HuH-7 (cell line): ENCODE measurements at places on chromosomes 13 and 19.

DNA sequence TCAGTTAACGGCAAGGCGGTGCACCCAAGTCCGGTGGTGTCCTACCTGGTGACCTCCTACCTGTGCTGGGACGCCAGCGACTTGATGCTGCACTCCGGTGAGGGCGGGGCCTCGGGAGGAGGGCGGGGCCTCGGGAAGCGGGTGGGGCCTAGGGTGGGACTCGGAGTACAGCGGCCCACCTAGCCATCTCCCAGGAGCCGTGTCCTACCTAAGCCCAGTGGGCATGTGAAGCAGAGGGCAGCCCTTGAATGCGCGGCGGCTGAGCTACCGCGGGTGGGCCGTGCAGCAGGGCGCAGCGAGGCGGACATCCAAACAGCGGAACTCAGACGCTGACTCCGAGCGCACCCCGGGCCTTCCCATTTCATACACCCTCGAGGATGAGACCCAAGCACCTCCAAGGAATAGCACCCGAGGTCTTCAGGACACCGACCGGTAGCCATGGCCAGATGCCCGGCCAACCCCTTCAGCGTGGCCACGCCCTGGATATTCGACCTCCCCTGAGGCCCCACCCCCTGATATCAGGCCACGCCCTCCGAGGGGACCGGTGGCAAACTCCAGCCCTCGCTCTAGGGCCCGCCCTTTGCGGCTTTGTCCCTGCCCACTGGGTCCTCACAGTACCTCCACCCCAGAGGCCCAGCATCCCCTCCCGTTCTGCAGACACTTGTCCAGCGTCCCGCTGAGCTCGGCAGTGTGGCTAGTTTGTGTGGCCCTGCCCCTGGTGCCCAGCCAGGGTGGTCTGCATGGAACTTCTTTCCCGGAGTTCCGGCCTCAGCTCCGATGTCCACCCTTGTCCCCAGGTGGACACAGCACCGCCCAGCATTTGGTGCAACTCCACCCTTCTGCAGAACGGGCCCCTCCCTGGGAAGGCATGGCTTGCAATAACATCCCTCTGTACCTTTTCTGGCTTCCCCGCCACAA lies 5.4 kb downstream of the KLK1 start:
- no peak for DNase-seq

DNA sequence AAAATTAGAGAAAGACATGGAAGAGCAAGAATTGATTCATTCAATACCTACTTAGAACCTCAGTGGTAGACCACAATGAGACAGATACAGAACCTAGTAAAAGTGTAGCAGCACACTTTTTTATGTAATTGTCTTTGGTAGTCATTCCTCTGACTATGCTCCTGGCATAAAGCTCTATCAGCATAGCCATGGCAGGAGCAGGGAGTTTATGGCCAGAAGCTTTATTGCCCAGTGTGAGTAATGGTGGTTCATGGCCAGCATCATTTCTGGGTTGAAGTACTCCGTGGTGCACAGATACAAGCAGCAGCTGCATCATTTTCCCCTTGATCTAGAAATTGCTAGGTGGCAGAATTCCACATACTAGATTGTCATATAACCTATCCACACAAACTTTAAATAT lies 352.6 kb downstream of the TBC1D4 start:
- DNase-seq: no peak

DNA sequence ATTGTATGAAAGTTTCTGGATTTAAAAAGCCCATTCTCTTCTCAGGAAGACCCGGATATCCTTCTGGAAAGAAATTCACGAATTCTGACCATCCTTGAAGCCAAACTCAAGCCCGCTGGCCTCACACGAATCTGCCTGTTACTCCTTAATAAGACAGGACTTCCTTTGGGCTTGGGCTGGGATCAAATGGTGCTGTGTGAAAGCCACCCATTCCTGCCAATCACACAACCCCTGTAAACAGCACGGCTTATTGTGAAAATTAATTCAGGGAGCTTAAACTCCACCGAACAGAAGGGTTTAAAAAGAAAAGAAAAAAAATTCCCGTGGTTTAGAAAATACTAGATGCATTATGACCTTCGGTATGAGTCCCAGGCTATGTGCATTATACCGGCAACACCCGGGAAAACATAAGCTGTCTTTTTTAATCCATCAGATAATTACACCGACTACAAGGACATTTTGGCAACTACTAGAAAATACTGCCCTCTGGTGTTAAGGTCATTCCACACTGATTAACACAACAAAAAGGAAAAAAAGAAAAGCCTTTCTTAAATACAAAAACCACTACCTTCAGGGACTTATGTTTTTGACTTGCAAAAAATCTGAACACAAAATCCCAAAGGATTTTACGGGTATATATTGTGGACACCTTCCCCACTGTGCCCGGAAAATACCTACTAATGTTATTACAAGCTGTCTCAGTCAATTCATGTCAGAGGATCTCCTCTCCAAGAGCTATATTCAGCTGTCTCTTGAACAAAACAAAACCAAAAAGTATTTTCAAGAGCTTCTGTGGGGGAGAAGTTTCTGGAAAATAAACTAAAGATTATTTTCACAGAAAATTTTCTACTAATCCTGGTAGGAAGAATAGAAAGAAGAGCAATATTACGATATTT lies 76.0 kb upstream of the LSM14A start:
- DNase-seq: peak; percentile 54

- DNase-seq: no peak
Measured at GRCh38 chr19:5907241-5907640, 2.6 kb downstream of the VMAC start.

DNA sequence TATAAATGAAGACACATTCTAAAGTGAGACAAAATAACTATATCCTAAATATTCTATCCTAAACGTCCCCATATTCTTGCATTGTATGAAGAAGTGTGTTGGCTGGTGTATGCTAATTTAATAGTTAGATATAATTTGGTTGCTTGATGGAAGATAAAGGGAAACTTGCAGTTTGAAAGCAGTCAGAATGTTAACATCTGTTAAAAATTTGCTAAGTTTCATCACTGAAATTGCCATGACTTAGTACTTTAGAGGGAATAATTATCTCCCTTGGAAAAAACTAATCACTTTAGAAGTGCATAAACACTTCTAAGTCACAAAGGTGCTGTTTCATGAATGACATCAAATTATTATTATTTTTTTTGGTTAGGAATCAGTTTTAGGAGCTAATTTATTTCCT lies 61.6 kb downstream of the ITGBL1 start:
- no peak for DNase-seq

GRCh38 chr19:49216071-49216470 lies 58.5 kb downstream of the TRPM4 start:
- no peak for DNase-seq

DNA sequence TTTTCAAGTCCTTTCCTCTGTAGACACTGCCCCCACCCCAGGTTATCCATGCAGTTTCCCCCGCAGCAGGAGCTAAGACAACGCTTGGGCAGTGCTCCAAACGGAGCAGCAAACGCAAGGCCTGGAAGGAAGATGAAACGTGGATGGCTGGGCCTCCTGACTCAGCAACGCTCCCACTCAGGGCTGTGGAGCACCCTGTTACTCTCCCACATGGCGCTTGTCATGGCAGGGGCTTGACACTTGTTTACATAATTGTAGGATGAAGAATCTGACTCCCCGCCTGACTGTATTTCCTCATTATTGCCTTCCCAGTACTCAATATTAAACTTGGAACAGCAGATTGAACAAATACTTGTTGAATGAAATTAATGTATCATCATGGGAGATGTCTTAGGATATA lies 799 bp upstream of the C1QTNF9B start:
- DNase-seq: no peak

GRCh38 chr19:7480222-7480969 lies 8.4 kb downstream of the PEX11G start:
- DNase-seq: no peak

DNA sequence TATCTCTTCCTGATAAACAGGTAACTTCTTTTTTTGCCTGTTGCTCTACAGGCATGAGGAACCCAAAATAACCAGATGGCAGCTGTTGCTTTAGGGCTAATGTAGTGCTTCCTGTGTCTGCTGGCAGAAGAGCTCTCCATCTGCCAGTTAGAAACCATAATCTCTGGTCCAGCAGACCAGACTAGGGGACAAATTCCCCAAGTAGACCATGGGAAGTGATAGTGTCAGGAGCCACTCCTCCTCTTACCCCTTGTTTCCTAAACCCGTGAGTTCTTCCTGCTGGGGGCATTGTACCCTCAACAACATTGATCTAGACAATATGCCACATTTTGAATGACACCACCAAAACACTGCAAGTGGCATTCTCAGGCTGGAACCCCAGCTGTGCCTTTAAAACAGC lies 135.9 kb downstream of the DLEU7 start:
- no peak for DNase-seq
